Ammon's horn (tissue), 1 donor: ENCODE measurements at places on chromosomes 1 and 21.
A peak's percentile ranks its signal among the peaks of the same experiment; 100 is the strongest.

DNA sequence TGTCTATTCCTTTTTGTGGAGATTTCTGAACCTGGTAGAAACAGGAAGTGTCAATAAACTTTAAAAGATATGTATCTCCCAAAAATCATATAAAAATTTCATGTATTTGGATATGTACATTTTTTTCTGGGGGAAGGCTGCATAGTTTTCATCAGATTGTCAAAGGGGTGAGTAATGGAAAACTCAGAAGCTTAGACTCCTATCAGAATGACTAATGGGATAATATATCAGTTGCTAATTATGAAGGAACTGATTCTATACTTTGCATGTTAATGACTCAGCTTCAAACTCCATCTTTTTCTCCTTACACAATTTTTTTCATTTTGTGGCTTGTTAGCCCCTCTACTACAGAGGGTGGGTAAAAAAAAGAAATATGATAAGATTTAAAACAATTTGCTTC lies 55.9 kb downstream of the GON4L start:
- DNase-seq: no peak

GRCh38 chr1:23980728-23981070 lies 572 bp upstream of the SRSF10 start:
- DNase-seq: peak; percentile 14

DNA sequence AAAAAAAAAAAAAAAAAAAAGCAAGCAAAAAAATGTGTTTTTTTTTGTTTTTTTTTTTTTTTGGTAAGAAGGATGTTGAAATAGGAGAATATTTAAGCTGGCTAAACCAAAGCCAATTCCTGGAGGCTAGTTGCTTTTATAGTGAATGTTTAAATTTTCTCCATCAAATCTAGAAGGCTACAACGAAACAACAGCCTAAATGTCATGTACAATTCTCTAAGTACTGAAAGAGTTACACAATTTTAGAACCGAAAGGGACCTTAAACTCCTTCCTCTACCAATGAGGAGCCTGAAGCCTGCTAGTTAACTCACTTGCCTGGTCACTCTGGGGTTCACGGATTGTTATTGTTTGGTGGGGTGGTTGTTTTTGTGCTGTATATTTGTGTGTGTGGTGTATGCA lies 3.5 kb downstream of the WLS start:
- no peak for DNase-seq

DNA sequence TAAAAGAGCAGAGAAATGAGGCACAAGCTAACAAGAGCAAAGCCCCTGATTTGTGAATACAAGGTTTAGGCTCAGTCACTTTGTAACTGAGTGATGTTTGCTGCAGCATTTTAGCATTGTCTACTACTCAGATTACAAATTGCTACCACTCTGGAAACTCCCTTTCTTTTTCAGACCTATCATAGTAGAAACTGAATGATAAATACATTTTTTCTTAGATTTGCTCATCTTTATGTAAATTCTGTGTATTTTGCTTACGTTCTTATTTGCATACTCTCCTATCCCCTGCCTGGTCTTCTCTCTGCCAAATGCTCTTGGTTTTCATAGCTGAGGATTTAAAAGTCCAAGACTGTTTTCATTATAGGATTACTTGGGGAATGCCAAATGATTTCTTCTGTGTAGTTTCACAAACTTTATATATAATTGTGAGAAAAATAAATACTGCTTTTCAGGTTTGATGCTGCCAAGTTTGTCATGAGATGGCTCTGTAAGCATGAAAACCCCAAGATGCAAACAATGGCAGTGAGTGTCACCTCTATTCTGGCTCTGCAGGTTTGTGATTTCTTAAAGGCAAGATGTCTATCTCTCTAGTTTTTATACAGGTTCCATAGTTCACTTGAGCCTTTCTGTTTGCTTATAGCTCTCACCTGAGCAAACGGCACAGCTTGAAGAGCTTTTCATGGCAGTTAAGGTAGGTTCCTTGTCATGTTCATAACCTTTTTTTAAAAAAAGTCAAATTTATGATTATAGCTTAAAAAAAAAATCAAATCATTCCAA lies 24.7 kb downstream of the ZYG11A start:
- no peak for DNase-seq

DNA sequence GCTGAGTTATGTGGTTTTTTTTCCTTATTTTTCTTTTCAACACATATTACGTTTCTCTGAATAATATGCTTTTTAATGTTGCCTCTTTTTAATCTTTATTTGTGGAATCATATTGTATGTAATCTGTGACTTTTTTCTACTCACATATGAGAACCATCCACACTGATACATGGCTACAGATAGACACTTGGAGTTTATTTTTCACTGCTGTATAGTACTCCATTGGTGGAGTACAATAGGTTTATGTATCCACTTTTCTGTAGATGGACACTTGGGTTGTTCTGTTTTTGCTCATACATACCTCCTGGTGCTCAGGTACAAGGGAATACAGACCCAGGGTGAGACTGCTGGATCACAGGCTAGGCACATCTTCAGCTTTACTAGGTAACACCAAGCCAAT lies 71.5 kb upstream of the ERG start:
- no peak for DNase-seq

DNA sequence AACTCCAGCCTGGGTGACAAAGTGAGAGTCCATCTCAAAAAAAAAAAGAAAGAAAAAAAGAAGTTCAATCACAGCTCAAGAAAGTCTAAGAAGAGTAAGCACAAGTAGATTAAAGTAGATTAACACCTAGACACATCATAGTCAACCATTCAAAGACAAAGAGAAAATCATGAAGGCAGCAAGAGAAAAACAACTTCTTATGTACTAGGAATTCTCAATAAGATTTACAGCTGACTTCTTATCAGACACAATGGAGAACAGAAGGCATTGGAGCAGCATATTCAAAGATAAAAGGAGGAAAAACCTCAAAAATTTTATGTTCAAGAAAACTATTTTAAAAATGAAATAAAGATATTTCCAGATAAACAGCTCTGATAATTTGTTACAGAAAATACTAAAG lies 147.3 kb downstream of the LBR start:
- DNase-seq: no peak

DNA sequence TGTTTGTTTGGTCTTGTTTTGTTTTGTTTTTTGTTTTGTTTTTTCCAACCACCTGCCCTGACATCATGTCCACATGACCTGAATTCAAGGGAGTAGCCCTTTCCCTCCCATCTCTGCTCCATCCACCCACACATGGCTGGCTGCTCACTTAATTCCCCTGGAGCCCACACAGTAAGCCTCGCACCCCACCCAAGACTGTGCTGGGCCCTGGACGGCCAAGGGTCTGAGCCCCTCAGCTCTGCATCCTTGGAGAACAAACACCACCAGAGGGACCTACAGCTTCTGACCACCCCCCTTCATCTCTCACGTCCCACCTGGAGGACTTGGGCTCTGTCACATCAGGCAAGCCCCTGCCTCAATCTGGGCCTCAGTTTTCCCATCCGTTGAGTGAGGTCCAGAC lies 39.1 kb downstream of the MATN1 start:
- no peak for DNase-seq

DNA sequence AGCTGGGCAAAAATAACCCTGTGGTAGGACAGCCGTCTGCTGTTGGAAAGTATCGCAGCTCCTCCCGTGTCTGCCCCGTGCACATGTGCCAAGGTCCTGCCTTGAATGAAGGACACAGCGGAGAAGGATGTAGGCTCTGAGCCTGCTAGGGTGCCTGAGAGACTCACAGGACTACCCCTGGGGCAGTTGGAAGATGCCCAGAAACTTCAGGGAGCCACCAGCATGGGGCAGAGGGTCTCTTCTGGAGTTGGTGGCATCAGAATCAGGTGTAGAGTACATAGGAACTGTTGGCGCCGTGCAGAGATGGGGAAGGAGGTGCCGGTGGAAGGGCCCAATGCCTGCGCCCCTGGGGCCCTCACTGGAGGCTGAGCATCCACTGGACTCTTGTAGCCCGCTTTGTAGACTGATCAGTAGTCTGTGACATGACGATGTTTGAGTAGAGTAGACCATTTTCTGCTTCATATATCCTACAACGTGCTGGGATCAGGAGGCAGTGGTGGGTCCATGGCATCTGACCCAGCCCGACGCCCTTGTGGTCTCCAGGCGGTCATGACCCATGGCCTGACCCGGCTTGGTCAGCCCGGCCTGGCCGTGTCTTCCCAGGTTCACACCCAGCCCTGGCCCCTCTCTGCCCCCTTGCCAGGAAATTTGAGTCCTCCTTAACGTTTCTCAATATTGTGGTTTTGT lies 5.3 kb upstream of the C1orf174 start:
- DNase-seq: no peak

DNA sequence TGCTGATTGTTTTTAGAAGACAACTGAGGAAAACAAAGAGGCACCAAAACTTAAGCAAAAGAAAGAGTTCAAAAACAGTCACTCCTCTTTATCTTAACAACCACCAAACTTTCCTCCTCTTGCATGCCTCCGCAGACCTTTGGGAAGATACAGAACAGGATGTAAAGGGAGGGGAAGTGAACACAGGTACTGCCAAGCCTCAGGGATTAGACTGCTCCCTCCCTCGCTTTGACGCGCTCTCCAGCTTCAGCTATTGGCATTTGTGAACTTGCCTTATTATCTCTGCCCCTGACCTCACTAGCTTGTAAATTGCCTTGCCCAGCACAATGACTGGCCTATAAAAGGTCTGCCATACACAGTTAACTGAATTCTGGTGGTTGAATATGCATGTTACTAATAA lies 4.8 kb upstream of the SRP9 start:
- DNase-seq: no peak

DNA sequence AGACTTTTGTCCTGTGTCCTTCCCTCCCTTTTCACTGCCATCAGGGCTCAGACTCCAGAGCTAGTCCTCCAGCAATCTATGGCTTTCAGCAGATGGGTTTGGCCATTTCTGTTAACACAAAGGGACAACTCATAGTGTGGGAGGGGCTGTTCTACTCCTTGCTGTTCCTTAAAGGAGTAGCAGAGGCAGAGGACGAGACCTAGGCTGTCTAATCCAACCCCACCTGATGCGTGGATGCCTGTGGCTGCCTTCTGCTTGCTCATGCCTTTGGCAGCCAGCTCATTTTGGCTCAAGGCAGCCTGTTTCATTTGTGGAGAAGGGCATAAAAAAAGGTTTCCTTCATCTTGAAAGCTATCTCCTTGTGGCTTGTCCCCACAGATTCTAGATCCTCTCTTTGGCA lies 27.0 kb downstream of the MFSD2A start:
- no peak for DNase-seq

- DNase-seq: no peak
These were observed 45.8 kb upstream of the RCC2 start for GRCh38 chr1:17485281-17485680.
